Fibroblast of upper back skin (primary cell): ENCODE measurements at places on chromosomes 16 and 17.

DNA sequence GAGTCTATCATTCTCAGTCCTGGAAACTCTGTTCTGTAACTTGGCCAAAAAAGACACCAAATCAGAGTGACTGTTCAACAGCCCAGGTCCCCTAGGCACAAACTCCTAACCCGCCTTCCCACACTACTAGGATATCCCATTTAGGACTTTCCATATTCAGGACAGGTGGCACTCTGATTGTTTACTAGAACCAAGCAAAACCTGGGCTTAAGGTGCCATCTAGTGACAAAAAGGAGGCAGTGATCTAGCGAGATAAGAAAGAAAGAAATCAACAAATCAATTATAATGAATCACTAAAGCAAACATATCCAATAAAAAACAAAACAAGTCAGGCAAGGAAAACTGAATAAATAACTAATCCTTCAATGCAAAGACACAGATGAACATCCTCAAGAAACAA, 203.9 kb downstream of the CEP112 start:
- DNase-seq, result peak; percentile 30

DNA sequence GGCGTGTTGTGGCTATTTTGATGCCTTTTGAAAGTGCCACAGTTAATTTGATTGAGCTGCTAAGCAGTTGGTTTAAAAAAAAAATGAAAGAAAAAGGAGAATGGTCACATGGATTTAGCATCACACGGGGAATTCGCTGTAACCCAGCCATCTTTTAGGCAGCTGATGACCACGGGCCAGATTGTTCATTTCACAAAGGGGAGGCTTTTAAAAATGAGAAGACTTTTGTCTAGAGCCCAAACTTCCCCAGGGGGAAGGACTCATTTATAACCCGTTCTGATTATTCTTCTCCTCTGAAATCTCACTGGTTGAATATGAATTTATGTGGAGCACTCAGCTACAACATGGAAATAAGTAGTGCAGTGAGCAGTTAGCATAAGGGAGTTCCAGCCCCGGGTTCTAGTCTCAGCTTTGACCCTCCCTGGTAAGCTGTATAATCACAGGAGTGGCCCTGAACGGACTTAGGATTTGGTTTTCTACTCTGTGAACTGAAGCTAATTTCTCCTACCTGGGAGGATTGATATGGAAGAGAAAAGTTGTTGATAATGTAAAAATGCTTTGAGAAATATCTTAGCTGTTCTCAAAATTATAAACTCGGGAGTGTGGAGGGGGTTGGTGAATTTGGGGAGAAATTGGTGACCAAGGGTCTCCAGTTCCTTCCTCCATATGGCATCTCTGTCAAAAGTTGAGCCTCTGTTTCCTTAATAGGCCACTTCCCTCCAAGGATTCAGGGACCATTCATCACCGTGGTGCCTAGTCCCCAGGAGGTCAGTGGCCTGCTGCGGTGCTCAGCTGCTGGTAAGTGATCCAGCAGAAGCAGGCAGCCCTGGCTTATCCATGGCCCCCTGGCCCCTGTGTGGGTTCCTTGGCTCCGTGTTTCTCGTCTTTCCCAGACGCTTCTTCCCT, 76.4 kb upstream of the TBX2 start:
- no peak for DNase-seq

DNA sequence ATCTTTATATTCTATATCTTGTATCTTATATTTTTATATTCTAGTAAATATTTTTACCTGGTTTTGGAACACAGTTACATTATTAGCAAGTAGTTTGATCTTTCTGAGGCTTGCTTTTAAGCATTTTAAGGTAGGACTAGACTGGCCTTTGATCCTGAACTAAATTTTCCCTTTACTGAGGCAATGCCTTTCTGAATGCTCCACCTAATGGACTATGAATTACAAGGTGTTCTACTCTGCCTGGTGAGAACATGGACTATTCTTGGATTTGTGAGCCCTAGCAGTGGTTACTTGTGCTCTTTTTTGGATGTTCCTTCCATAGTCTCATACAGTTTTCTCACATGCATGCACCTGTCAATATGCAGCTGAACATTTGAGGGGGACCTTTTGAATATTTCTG, 32.5 kb upstream of the SMIM36 start:
- no peak for DNase-seq

- no peak for DNase-seq
Measured at GRCh38 chr16:87404764-87405625, 12.9 kb downstream of the MAP1LC3B start.
